ENCODE measurements at places on chromosomes 7 and 10.
A peak's percentile ranks its signal among the peaks of the same experiment; 100 is the strongest.

GRCh38 chr10:114276671-114277070 is 37.6 kb downstream of the VWA2 start:
- no peak for DNase-seq

- no peak for DNase-seq
These were observed 22.8 kb downstream of the PWWP2B start for GRCh38 chr10:132419538-132420468.

DNA sequence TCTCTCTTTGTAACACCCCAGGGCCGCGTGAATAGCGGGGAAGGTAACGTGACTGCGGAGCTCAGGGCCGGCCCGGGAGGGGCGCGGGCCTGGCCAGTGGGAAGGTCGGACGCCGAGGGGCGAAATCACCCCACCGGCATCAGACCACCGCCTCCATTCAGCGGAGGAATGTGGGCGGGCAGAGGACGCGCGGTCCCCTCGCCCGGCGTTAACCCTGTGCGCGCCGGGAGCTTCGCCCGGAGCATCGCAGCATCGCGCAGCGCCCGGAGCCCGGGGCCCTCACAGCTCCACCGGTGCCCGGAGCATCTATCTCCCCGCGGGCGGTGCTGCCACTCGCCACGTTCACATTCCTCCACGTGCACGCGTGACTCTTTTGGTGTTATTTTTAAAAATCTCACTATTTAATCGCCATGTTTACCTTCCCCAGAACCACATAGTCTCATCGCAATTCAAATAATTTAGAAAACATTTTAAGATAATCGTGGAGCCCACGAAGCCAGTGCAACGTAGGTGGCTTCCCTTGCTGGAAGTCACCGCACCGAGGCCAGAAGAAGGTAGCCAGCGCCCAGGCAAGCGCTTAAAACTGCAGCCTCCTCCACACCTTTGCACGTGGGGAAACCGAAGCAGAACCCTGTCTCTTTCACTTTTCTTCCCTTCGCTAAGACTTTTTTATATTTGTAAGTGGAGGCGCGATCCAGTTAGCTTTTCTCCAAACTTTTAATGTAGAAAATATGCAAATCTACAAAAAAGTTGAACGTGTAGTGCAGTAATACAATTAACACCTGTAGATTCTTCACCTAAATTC is 21.8 kb downstream of the FGFBP3 start:
- DNase-seq, result peak; percentile 27

DNA sequence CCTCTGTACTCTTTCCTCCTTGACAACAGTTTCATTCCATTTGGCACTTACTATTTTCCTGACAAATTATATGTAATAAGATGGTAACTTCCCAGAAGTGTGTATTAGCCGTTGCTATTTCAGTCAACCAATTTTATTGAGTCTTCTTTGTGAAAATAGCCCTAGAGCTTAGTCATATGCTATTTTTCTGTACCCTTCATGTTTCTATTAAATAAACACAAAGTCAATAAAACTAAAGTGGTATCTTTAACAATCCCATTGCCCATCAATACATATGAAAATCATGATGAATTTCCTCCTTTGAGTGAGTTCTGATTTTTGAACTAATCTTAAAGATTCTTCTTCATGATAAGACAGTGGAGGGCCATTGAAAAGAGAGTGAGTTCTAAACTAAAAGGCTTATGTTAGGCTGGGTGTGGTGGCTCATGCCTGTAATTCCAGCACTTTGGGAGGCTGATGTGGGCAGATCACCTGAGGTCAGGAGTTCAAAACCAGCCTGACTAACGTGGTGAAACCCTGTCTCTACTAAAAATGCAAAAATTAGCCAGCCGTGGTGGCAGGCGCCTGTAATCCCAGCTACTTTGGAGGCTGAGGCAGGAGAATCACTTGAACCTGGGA is 5.9 kb upstream of the MYPN start:
- no peak for DNase-seq

DNA sequence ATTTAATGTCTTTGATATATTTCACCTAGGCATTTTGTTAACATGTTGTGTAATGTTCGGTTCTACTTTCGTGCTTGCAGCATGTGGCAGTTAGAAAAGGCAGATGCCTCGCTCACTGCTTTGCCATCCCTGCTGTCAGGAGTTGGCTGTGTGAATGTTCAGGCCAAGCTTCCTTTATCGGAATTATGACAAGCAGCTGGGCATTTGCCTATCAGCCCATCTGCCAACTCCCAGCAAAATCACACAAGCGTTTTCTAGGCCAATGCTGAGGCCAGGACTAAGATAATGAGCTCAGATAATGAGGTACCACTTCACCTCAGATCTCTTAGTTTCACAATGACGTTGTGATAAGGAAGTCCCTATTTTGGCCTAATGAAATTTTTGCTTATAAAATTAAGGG is 212.7 kb upstream of the FAM3C start:
- no peak for DNase-seq

DNA sequence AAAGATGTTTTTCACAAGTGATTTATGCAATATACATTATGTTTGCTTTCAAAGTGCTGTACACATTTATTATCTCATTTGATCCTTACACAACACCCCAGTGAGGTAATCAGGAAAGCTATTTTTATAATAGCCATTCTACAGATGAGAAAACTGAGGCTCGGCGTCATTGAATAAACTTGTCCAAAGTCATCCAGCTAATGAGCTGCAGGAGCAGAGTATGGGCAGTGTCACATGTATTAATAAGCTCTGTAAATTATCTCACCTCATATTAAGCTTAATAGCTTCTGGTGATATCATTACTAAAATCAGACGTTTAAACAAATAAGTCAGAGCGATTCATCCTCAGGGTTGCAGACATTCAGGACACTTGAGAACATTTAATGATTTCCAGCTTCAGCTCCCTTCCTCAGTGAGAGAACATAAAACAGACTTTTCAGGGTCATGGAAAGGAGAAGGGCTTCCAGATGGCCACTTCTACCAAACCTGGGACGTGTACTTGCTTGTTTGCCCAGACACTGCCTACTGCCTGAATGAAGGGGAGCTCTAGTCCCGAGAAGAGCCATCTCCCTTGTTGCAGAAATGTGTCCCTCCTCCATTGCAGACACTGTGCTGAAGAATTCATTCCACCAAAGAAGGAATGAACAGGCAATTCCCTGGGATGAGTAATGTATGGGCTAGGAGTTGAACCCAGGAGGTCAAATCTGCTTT is 20.5 kb upstream of the FZD1 start:
- no peak for DNase-seq

- DNase-seq, result no peak
These were observed 19.9 kb downstream of the UPF2 start for GRCh38 chr10:12022580-12023257.

DNA sequence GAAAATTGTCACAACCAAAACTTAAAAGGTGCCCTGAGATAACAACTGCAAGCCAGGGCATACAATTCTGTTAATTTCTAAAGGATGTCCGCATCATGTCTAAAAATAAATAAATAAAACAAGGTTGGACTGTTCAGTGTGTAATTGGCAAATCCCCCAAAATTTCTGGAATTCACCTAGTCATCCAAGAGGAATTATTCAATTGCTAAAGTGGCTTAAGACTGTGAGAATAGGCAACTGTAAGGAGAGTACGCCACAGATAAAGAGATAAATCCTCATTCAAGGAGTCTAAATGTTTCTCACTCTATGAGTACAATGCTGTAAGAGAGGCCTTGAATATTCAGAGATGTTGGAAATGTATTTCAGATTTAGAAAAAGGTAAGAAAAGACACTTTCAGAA is 37.2 kb downstream of the PIK3AP1 start:
- DNase-seq, result no peak

- DNase-seq, result no peak
These were observed 101.4 kb upstream of the DLX6 start for GRCh38 chr7:96903906-96904305.

DNA sequence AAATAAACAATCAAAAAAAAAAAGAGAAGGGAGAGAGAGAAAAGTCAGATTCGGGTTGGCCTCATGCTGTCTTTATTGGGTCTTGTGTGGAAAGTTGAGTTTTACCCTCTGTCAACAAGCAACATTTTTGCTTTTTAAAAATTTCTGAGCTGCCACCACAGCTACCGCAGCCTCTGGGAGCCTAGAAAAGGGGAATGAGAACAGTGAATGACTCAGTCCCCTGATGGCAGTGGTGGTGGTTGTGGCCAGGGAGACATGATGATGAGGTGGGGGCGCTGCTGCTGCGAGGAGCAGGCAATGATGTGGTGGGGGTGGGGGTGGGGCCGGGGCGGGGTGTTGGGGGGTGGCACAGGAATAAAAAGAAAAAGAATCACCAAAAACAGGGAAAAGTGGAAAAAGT is 20.0 kb upstream of the CREB3L2 start:
- no peak for DNase-seq

DNA sequence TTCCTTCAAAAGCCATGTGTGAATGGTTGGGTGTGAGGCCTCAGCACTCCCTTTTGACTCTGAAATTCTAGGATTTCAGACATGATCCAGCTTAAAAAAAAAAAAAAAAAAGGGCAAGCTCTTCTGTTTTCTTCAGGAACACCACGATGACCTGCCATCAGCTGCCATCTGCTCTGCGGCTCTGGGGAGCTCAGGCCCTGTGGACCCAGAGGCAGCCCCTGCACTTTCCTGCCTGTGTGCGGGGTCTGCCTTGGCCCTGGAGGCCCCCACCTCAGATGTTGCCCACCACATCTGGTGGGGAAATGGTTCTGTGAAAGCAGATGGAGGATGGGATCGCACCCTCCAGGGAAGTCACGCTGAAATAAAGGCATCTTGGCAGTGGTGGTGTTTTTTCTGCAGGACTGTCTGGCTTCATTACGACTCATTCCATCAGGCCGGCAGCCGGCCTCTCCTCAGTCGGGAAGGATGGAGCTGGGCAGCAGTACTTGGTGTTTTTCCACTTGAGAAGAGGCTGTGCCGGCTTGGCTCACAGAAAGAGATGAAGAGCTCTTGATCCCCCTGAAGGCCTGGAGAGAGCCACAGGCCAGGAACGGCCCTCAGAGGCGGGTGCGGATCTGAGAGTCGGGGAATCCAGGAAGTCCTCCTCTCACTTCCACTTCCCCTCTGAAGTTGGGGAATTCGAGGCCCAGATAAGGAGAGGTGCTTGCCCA is 66.1 kb upstream of the AQP1 start:
- DNase-seq, result peak; percentile 44

DNA sequence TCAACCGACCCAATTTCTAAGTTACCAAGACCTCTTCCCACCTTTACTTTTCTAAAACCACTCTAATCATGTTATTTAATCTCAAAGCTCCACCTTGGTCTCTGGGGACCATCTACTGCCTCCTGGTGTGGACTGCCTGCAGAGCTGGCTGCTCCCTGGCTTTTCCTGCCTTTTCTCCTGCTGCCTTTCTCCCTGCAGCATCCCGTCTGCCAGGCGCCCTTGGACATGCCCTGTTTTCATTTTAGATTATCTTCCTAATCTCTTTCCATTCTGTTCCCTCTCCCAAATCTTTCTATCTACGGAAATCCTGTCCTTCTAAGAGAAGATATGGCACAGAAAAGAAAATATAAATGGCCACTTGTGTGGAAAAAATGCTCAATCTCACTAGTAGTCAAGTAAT is 23.1 kb downstream of the TCAF1 start:
- DNase-seq, result no peak

DNA sequence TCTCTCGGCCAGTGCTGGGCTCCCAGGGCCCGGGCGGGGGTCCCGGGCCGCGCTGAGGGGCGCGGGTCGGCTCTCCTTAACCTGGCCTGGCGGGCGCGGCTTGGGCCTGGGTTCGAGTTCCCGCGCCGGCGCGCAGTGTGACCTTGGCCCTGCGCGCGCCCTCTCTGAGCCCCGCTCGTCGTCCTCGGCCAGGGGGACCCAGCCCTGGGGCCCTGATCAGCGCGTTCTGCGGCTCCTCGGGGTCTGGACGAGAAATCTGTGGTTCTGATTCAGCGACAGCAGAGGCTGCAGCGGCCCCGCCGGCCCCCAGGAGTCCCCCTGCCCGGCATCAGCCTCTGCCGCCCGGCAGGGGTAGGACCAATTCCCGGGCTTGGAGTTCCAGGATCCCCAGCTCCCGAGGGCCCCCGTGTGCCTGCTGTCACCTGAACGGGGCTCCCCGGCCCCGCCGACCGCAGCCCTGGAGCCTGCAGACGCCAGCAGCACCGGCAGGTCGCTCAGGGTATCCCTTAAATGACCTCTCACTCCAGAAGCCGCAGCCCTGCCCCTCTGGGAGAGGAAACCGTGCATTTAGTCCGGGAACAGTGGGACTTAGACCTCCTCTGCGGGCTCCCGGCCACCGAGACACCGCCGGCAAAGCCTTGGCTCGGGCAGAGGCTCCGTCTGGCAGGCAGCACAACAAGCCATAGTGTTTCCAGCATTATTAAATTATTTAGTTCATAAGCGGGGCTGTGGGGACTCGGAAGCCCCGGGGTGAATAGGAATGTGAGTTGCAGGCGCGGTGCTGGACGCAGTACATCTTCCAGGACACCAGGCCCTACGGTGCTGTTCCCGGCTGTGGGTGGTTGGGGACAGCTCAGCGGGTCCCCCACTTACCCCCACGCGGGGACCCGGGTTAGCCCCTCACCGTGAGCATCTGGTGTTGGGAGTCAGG is 572 bp downstream of the CHST12 start:
- no peak for DNase-seq

DNA sequence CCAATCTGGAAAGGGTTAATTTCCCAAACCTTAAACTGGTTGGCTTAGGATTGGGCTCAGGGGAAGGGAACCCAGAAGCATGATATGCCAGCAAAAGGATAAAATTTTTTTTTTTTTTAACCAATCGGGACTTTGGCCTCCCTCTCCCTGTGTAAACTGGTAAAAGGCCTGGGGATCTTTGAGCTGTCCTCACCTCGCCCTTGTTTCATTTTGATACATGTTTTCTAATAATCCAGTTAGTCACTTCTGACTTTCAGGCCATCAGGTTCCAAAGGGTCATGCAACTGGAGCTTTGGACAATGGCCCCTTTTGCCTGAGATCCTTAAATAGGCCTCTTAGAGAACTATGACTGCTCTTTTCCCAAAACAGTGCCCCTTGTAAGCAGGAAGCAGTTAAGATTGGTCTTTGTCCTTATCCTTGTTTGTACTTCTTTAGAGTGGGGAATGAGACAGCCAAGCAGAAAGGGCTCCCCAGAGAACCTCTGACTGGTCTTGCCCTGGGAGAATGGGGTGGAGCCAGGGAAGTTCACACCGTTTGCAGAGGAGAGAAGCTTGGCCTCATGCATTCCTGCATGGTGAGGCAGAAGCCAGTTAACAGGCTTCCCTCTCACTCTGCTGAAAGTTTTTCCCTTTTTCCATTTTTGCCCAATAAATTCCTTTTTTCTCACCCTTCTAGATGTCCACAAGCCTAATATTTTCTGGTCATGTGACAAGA is 424.2 kb upstream of the CNTNAP2 start:
- DNase-seq, result no peak

GRCh38 chr10:121627876-121628581 is 29.8 kb upstream of the FGFR2 start:
- DNase-seq, result no peak
